ENCODE measurements at places on chromosomes 6 and 20. TPM values are rescaled to one million over a fixed set of nuclear protein-coding genes. Genes with fewer than 3 reads are reported as not detected.

MLN gene
- not detected for total RNA-seq

POM121L2 gene
- not detected for total RNA-seq

PPP1R14C gene
- under 0.01 TPM for total RNA-seq

SYCP2 gene
- total RNA-seq = 0.27 TPM

KCNG1 gene
- 0.27 TPM for total RNA-seq

UNC5CL gene
- 1.3 TPM for total RNA-seq

TULP1 gene
- not detected for total RNA-seq

HLA-DRB5 gene
- 6.5 TPM for total RNA-seq

BPIFB1 gene
- total RNA-seq = not detected

SCRT2 gene
- total RNA-seq = not detected

PLA2G7 gene
- total RNA-seq = not detected

ZSWIM3 gene
- total RNA-seq = 8.1 TPM

PRPH2 gene
- total RNA-seq = 0.27 TPM

TOMM6 gene
- 74.3 TPM for total RNA-seq

OOEP gene
- total RNA-seq = 0.27 TPM

PTCHD4 gene
- total RNA-seq = under 0.01 TPM

ISM1 gene
- total RNA-seq = 0.27 TPM

TRIM31 gene
- not detected for total RNA-seq

SPDEF gene
- under 0.01 TPM for total RNA-seq

LKAAEAR1 gene
- total RNA-seq = 5.7 TPM

VARS1 gene
- total RNA-seq = 52.0 TPM

SIRPA gene
- 8.1 TPM for total RNA-seq

GGTLC1 gene
- not detected for total RNA-seq

CAGE1 gene
- 1.1 TPM for total RNA-seq

SMPDL3A gene
- total RNA-seq = 0.27 TPM

IMPG1 gene
- total RNA-seq = not detected

OR2J2 gene
- under 0.01 TPM for total RNA-seq

BMP2 gene
- total RNA-seq = 0.27 TPM

PREP gene
- 14.8 TPM for total RNA-seq

TINAG gene
- total RNA-seq = not detected

FAXC gene
- under 0.01 TPM for total RNA-seq

MAP1LC3A gene
- total RNA-seq = 5.1 TPM

MTHFD1L gene
- 9.2 TPM for total RNA-seq

GFRAL gene
- not detected for total RNA-seq

WFDC12 gene
- not detected for total RNA-seq

ZC3H12D gene
- 3.8 TPM for total RNA-seq

LYRM2 gene
- 8.1 TPM for total RNA-seq

NFYA gene
- total RNA-seq = 54.7 TPM

GDAP1L1 gene
- not detected for total RNA-seq

FAM83C gene
- under 0.01 TPM for total RNA-seq

C6orf58 gene
- total RNA-seq = not detected

ANGPT4 gene
- not detected for total RNA-seq

UST gene
- total RNA-seq = 1.6 TPM

HLA-DPA1 gene
- total RNA-seq = 618 TPM

MAP7 gene
- 30.4 TPM for total RNA-seq

PRR18 gene
- total RNA-seq = not detected

TPD52L1 gene
- total RNA-seq = 1.1 TPM

MCHR2 gene
- total RNA-seq = not detected

USP49 gene
- total RNA-seq = 6.2 TPM

MEI4 gene
- 1.3 TPM for total RNA-seq

BMP5 gene
- not detected for total RNA-seq

NKX2-4 gene
- not detected for total RNA-seq

TCF21 gene
- not detected for total RNA-seq

SNAI1 gene
- total RNA-seq = 1.1 TPM

SALL4 gene
- 3.5 TPM for total RNA-seq

All from hematopoietic multipotent progenitor cell (in vitro differentiated cells).